ENCODE measurements at places on chromosomes 5 and 9.

- peak overlapping the region; percentile 91 for H3K4me3 ChIP-seq
- no peak for DNase-seq
Observed at GRCh38 chr5:131265311-131265803, 1.5 kb downstream of the CDC42SE2 start.

DNA sequence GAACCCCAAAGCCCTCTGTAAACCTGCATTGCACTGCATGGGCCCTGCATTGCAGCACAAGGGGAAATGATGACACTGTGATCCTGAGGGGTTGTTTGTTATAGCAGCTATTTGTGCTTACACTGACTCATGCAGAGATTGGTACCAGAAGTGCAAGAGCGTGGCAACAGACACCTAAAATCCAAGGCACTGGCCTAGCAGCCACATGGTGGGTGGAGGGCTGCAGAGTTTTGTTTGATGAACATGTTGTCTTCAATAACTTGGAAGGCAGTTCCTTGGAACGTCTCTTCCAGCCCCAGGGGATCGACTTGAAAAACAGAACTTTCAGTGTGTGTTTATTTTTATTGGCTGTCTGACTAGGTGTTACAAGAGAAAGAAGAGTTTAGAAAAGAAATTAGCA is 14.5 kb downstream of the FCN2 start:
- no peak for DNase-seq
- H3K36me3 ChIP-seq, result no peaks in the 10 kb centered on the region
- no peak overlapping the region for H3K4me3 ChIP-seq
- no peak overlapping the region for H3K27ac ChIP-seq
- H3K27me3 ChIP-seq, result peaks cover 47% of the 10 kb centered on the region

DNA sequence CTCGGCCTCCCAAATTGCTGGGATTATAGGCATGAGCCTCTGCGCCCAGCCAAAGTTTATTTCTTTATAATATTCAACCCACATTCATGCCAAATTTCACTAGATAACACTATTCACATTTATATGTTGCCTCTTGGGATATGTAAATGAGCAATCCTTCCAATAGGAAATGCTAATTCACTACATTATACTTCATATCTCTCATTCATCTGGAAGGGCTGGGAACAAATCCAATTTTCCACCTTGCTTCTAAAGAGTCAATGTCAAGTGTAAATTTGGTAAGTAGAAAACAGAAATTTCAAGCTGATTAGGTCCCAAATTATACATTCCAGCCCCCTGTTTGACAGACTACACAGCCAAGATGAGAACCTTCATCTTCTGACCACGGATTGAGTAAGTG is 385.5 kb downstream of the GLIS3 start:
- no peak overlapping the region for H3K27ac ChIP-seq
- DNase-seq, result no peak
- H3K27me3 ChIP-seq, result peaks cover 17% of the 10 kb centered on the region
- H3K4me3 ChIP-seq, result no peak overlapping the region
- no peaks in the 10 kb centered on the region for H3K4me1 ChIP-seq

DNA sequence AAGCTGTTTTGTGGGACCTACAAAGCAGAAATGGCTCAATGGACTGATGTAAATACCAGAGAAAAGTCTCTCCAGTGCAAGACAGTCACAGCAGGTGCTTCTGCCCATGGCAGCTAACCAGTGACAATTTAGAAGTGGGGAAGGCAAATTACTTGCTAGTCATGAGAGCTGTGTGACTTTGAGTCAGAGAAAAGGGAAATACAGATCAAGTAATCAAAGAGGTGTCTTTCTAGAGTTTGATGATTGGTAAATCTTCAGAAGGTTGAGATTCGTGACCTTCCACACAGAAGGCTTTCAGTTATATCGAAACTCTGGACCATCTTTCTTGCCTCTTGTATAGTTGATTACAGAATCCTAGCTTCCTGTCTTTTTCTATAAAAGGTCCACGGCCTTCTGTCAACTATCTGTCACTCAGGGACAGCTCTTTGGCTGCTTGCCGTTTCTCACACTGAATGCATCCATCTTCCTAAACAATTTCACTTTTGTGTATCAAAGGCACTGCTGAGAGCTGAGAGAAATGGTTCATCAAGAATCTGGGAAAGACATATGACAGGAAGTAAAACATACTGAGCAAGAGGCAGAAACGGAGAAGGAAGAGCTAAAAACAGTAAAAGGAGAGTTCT is 993.9 kb upstream of the ACO1 start:
- peaks cover 7% of the 10 kb centered on the region for H3K4me1 ChIP-seq
- peak overlapping the region; percentile 37 for H3K4me3 ChIP-seq
- no peaks in the 10 kb centered on the region for H3K27me3 ChIP-seq
- DNase-seq, result no peak
- H3K36me3 ChIP-seq, result no peaks in the 10 kb centered on the region
- no peak overlapping the region for H3K27ac ChIP-seq

GRCh38 chr9:137397675-137398423 is 25.1 kb downstream of the EXD3 start:
- H3K4me1 ChIP-seq, result peaks cover 10% of the 10 kb centered on the region
- H3K4me3 ChIP-seq, result no peak overlapping the region
- H3K27me3 ChIP-seq, result no peaks in the 10 kb centered on the region
- H3K27ac ChIP-seq, result peak overlapping the region; percentile 77

- no peak for DNase-seq
- no peak overlapping the region for H3K4me3 ChIP-seq
- no peaks in the 10 kb centered on the region for H3K36me3 ChIP-seq
- H3K4me1 ChIP-seq, result no peaks in the 10 kb centered on the region
- H3K27me3 ChIP-seq, result no peaks in the 10 kb centered on the region
- no peak overlapping the region for H3K27ac ChIP-seq
Observed at GRCh38 chr5:114305402-114306207, 56.3 kb upstream of the KCNN2 start.

DNA sequence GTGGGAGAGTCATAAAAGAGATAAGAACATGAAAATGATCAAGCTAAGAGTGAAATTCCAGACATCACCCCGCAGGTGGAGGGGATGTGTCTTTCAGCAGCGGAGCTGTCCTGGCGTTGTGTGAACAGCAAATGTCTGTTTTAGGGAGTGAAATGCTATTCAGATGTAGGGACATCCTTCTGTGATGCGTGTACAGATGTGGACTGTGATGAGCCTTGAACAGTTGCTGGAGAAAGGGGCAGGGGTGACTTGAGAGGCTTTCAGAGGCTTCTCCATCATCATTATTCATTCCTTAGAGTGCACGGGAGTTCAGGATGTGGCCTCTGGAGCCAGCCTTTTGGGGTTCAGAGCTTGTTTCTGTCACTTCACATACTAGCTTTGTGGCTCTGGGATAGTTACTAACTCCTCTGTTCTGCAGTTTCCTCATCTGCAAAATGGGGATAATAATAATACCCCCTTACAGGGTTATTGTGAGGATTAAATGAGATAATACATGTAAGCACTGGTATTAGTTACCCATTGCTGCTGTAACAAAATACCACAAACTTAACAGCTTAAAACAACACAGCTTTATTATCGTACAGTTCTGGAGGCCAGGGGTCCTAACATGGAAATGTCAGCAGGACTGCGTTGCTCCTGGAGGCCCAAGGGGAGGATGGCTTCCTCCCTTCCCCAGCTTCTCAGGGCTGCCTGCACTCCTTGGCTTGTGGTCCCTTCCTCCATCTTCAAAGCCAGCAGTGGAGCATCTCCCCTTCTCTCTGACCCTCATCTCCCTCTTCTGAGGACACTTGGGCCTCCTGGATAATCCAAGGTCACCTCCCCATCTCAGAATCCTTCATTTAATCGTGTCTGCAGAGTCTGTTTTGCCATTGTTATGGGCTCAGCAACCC is 9.4 kb downstream of the TRAF1 start:
- DNase-seq, result no peak
- peaks cover 61% of the 10 kb centered on the region for H3K4me1 ChIP-seq
- peaks cover 18% of the 10 kb centered on the region for H3K36me3 ChIP-seq
- peak overlapping the region; percentile 96 for H3K27ac ChIP-seq

DNA sequence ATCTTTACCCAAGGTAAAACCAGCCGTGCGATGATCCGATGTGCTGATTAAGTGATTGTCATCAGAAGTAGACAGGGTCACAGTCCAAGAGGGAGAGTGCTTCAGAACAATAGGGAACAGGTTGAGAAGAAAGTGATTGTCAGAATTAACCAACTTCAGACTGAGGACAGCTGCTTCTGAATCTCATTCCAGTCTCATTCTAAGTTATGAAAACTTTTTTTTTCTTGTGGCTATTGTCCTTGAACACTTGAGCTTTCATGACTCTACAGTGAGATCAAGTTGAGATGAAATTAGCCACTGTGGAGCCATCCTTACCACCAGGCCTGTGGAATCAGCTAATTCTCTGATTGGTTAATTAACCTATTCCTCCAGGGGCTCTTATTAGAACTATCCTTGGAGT is 159.9 kb upstream of the WWC1 start:
- no peak overlapping the region for H3K4me3 ChIP-seq
- peaks cover 59% of the 10 kb centered on the region for H3K27me3 ChIP-seq
- peaks cover 8% of the 10 kb centered on the region for H3K4me1 ChIP-seq
- no peaks in the 10 kb centered on the region for H3K36me3 ChIP-seq
- no peak for DNase-seq

GRCh38 chr9:33794560-33794959 is 801 bp upstream of the PRSS3 start:
- H3K36me3 ChIP-seq, result peaks cover 8% of the 10 kb centered on the region
- H3K27me3 ChIP-seq, result peaks cover 62% of the 10 kb centered on the region
- DNase-seq, result no peak
- H3K4me1 ChIP-seq, result peaks cover 5% of the 10 kb centered on the region

- peak overlapping the region; percentile 76 for H3K27ac ChIP-seq
- peaks cover 43% of the 10 kb centered on the region for H3K4me1 ChIP-seq
- H3K36me3 ChIP-seq, result no peaks in the 10 kb centered on the region
- peak overlapping the region; percentile 78 for H3K4me3 ChIP-seq
- H3K27me3 ChIP-seq, result no peaks in the 10 kb centered on the region
Observed at GRCh38 chr5:177309351-177310191, 2.1 kb downstream of the MXD3 start.

All from T-helper 17 cell (primary cell).